Stimulated activated CD8-positive, alpha-beta memory T cell treated with anti-CD3 and anti-CD28 coated beads, Interleukin-15, amount 100 ng/mL, for 1 hour (primary cell): ENCODE measurements at places on chromosomes 16 and 17.

- no peak for DNase-seq
Observed at GRCh38 chr17:61806081-61806828, 57.1 kb downstream of the BRIP1 start.

- DNase-seq: no peak
Observed at GRCh38 chr16:1828645-1829410, 1.8 kb downstream of the FAHD1 start.

GRCh38 chr17:77535892-77536291, 395.1 kb downstream of the SEC14L1 start:
- DNase-seq: no peak

DNA sequence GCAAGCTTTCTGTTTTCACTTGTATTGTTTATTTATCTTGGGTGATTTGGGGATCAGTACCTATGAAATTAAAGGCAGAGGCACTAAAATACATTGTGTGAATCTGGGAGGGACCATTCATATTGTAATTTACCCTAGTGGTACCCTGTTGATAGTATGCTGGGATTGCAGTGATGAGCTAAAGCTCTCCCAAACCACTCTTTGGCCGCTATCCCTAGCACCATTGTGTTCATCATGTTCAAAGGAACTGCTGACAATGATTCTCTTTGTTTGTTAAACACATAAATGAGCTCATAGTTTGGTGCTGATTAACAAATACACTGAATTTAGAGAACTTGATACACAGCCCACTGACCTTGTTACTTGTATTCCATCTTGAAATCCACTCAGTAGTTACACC, 1469.8 kb downstream of the CDH11 start:
- DNase-seq: no peak

DNA sequence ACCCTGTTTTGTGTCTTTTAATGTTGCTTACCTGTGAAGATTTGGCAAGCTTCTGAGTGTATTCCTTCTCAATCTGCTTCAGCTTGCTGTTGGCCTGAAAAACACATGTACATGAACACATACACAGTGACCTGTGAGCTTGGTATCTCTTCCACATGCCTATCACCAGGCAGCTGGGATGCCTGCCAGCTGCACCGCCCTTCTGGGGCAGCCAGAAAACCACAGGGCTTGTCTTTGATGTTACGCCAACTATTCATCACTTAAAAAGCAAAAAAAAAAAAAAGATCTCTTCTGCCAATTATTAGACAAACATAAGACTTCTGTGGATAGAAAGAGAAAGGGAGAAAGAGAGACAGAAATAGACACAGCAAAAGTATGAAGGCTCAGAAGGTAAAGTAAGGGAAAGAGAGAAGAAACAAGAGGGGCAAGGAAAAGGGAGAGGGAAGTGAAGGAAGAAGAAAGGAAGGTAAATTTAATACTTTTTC, 189.2 kb upstream of the AXIN2 start:
- peak; percentile 5 for DNase-seq

GRCh38 chr16:66435896-66436295, 8.8 kb downstream of the BEAN1 start:
- no peak for DNase-seq

GRCh38 chr16:23557779-23558702, 514 bp downstream of the UBFD1 start:
- DNase-seq: peak; percentile 1

DNA sequence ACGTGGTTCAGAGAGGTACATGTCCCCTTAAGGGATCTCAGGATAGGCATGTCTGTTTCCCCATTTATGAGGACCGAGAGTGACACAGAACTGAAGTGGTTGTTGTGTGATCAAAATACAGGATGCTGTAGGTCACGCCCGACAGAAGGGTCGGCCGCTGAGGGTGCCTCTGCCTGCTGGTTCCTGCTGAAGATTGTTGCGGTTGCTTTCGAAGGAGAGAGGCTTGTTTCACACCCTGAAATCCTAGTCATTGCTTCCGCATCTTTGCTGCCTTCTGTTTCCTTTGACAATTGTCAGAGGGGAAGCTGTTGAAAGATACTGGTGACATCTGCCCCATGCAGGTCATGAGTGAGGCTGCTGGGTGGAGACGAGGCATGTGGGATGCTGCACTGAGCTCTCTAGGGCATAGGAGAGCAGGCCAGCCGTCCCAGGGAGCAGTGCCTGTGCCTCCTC, 3.8 kb upstream of the NAT9 start:
- DNase-seq: no peak

GRCh38 chr17:18314059-18314730, 599 bp downstream of the TOP3A start:
- no peak for DNase-seq

GRCh38 chr17:12646761-12647422, 18.8 kb upstream of the MYOCD start:
- DNase-seq: no peak

- DNase-seq: no peak
Observed at GRCh38 chr16:30518552-30518951, 7.8 kb downstream of the ZNF768 start.

DNA sequence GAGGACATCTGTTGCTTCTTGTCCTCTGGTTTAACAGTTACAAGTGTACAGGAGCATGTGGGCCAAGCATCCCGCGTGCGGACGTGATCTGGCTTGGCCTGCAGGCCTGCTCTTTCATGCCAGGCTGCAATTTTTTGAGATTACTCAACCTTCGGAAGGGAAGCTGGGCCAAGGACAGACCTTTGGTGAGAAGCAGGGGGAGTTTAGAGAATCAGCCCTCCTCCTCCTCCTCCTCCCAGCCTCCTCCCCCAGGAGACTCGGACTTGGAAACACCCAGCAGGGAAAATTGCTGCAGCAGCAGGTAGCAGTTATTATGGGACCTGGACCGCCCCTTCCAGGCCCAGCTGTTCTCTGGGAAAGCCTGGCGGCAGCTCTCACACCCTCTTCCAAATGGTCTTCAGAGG, 5.1 kb upstream of the KLHL36 start:
- DNase-seq: no peak
